Cerebellar nuclear complex (tissue), 1 donor: ENCODE measurements at places on chromosomes 1 and 21.

GRCh38 chr1:213369465-213369864, 318.4 kb downstream of the RPS6KC1 start:
- peak; percentile 45 for DNase-seq

- DNase-seq: no peak
These were observed 7.9 kb downstream of the KYAT3 start for GRCh38 chr1:88984569-88984968.

DNA sequence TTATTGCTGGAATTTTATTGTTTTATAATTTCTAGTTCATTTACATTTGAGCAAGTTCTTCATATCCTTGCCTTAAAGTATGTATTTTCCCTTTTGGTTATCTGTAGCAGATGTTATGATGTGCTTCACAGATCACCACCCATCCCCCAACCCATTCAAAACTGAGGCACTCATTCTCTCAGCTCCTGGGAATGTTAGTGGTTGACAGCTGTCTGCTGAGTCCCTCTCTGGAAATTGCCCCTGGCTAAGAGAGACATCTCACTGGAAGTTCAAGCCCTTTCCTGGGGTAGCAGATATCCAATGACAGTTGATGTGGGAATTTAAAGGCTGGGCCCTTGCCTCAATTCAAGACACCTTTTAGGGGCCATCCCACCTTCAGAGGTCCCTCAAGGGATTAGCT, 4.3 kb upstream of the DPYD start:
- DNase-seq: no peak

- no peak for DNase-seq
These were observed 2.1 kb downstream of the SLC22A15 start for GRCh38 chr1:115978292-115978941.

- DNase-seq: no peak
These were observed 84.7 kb downstream of the PKN2 start for GRCh38 chr1:88768816-88769215.

GRCh38 chr1:62436039-62436465, 797 bp upstream of the USP1 start:
- DNase-seq: no peak

GRCh38 chr1:183185941-183186490, at the start of gene LAMC2:
TSS of gene LAMC2 (plus strand) at chr1:183186264. CDS start at chr1:183186353, 89 bp downstream.
- DNase-seq: no peak

GRCh38 chr1:22239378-22239777, 96.5 kb upstream of the WNT4 start:
- no peak for DNase-seq

GRCh38 chr1:182286761-182287160, 104.8 kb downstream of the GLUL start:
- DNase-seq: no peak

DNA sequence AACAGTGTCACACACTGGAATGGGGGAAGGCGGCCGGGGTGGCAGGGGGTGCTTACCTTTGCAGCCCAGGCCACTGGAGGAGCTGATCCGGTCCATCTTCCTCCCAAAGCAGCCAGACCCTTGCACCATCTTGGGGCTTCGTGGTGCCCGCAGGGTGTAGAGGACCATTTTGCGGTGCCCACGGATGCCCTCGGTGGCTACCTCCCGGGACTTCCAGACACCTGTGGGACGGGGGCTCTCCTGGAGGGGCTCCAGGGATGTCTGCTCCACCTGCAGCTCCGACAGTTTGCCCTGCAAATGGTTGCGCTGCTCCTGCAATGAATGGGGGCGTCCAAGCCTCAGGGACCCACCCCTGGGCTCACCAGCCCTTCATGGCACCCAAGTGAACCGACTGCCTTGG, 587 bp downstream of the NPPB start:
- DNase-seq: no peak

GRCh38 chr21:36917471-36918158, 48.9 kb downstream of the HLCS start:
- no peak for DNase-seq

GRCh38 chr1:5568321-5568720, 423.9 kb downstream of the NPHP4 start:
- DNase-seq: no peak

- DNase-seq: no peak
These were observed 529 bp downstream of the EGLN1 start for GRCh38 chr1:231421546-231421970.

DNA sequence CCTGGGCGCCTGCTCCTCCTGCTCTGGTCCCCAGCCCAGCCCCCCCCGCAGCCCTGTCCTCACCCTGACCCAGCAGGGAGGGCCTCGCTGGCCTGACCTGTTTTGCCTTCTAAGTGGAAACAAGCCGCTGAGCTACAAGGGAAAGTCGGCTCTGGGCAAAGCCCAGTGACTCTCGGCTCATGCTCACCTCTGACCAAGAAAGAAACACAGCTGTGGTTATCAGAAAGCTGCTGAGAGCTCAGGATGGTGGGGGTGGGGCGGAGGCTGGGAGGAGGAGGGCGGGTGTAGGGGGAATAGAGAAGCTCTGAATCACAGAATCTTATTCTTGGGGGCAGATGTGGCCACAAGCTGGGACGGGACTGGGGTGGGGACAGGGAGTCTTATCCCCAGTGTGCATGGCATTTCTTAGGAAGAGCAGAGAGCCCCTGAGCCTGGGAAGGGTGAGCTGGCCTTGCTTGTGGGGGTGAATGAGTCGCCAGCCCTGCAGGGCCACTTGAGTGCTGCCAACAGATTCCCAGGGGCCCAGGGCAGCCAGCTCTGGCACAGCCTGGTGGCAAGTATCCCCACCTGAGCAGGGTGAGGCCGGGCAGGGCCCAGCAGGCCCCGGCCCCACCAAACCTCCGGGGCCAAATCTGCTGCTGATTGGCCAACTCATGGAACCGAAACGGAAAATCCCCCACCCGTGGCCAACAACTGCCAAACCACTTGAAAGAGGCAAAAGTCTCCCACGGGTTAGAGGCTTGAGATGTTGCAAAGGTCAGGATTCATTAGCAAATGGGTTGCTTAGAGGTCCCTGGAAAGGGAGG, 120.6 kb downstream of the SPSB1 start:
- no peak for DNase-seq
